ENCODE measurements at places on chromosomes 4 and X.
A peak's percentile ranks its signal among the peaks of the same experiment; 100 is the strongest.

GRCh38 chr4:68569466-68570121 is 6.5 kb downstream of the UGT2B17 start:
- DNase-seq, result no peak

DNA sequence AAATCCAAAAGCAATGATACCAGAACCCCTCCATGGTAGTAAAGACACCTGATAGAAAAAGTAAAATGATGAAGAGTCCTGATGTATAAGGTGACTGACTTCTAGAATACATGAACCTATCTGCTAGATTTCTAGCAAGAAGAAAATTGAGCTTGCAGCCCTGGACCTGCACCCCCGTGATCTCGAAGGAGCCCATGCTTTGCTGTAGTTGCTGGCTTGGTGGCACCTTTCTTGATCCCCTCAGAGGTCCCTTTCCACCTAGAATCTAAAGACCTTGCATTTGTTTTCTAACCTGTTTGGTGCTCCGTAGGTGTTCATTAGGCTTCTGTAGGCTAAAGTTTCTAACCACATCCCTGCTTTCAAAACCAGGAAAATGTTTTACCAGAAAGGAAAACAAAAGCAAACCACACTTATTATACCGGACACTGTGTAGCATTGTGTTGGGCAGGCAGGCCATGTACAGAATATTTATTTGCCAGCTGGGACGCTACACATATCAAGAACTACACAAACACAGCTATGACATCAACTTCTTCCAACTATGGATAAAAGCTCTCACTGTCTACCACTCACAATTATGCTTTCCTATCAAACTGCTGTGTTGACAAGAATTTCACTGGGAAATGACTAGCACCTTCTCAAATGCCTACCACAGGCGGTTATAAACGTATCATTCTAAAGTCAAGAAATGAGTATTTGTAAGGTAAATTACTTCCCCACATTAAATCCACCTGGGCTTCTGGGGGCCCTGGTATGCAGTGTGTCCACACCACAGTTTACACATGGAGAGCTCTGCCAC is 316.2 kb downstream of the UNC5C start:
- DNase-seq, result no peak

GRCh38 chr4:145623831-145624230 is 4.6 kb downstream of the MMAA start:
- peak; percentile 50 for DNase-seq

DNA sequence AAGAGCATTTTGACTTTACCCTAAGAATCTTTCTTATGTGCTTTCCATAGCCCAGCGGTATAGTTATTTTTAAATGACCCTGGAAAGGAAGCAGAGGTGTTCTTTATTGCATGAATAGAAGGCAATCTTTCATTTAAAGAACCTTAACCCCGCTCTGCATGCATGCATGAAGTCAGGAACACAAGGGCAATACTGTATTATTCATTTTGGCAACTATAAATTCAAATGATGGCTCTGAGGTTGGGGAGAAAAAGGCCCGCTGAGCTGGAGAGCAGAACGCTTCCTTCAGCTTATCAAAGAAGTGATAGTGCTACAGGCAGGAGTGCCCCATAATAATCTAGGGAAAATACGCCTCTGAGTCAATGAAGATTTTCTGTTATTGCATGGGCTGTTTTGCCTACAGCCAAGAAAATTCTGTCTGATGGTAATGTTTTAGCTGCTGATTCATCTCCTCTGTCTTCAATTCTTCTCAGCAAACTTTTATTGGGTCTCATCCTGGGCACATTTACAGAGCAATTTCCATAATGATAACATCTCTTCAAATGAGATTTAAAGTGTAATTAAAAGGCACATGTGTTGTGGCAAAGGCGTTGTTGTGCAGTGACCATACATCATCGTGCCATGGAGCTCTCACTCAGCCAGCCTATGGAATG is 452.2 kb upstream of the FTHL17 start:
- DNase-seq, result no peak

GRCh38 chr4:92359491-92359890 is 55.7 kb downstream of the GRID2 start:
- no peak for DNase-seq

GRCh38 chr4:176156656-176157055 is 38.7 kb downstream of the SPATA4 start:
- DNase-seq, result peak; percentile 4

DNA sequence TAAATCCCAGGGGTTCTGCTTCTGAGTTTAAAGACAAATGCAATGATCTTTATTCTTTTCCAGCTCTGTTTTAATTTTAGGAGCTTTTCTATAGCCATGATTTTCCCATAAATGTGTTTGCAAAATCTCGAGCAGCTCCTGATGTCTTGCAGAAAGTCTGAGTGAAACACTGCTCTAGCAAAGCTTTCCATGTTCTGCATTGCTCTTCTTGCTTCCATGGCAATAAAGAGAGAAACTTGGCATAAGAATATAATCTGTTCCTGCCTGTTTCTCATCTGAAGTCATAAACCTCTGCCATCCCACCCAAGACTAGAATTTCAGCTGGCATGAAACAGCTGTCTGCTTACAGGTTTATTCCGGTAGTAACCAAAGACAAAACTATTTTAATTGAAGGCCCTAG is 254.5 kb downstream of the SPRY1 start:
- DNase-seq, result no peak

GRCh38 chr4:174120446-174121295 is 162.8 kb downstream of the FBXO8 start:
- peak; percentile 56 for DNase-seq

GRCh38 chr4:7595934-7596461 is 161.3 kb upstream of the PSAPL1 start:
- no peak for DNase-seq

DNA sequence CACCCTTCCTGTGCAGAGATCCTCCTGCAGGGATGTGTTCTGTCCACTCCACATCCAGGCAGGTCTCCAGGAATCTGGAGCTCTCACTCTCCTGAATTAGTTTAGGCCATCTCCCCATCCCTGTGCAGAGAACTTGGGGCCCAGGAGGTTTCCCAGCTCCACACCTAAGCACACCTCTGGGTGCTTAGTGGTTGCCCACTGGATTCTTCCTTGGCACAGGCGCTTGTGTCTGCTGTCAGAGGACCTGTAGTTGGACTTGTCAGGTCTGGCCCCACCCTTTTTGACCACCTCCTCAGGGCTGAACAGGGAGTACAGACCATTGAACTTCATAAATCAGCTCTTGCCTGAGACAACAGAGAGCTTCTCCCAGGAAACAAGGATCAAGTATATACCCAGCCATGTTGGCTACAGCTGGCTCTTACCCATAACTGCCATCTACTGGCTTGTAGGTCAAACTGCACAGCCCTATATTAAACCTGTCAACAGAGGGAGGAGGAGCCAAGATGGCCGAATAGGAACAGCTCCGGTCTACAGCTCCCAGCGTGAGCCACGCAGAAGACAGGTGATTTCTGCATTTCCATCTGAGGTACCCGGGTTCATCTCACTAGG is 275.5 kb downstream of the PPARGC1A start:
- DNase-seq, result peak; percentile 53

GRCh38 chr4:188822698-188823097 is 683.5 kb downstream of the TRIML1 start:
- DNase-seq, result no peak

DNA sequence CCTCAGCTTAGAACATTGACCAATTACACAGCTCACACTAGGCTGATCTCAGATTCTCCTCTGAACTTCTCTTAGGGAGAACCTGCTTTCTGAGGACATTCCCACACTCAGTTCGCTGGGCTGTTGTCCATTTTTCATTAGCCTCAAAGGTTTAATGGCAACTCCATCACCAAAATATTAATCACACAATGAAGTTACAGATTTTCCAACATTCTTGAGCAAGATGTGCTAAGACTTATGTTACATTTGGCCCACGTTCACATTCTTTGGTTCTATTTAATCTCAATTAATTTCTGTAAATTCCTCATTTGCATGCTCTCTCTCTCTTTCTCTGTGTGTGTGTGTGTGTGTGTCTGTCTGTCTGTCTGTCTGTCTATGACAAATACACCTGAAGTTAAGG is 82.3 kb upstream of the EDNRA start:
- no peak for DNase-seq

GRCh38 chr4:124754681-124755080 is 42.1 kb upstream of the ANKRD50 start:
- peak; percentile 66 for DNase-seq

DNA sequence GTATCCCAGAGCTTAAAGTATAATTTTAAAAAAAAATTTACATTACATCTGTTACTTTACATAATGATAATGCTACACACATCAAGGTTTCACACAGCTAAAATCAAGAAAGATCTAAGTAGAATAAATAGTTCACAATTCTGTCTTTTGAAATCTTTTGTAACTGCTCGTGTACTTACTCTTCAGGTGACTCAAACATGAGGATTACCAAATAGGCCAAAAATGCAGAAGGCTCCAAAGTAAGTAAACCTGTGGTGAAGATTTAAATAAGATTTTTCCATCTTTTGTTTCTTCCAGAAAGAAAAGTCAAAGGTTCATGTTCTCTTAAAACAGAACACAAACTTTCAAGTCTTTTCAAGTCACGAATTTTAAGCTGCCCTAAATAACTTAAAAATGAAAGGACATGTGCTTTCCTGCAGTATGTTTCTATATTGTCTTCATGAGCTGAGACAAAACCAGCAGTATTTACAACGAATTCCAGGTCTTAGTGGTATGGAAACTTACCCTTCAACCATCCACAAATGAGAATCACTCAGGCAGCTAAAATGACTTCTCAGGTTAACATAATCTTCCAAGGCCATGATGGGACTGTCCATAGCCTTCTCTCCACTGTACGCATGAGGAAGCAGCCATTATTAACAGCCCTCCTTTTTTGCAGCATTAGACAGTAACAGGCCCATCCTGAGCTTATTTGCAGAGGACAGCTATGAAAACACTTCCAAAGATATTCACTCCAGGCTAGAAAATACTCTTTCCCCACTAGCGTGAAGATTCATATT is 172.8 kb upstream of the EDNRA start:
- DNase-seq, result peak; percentile 60

DNA sequence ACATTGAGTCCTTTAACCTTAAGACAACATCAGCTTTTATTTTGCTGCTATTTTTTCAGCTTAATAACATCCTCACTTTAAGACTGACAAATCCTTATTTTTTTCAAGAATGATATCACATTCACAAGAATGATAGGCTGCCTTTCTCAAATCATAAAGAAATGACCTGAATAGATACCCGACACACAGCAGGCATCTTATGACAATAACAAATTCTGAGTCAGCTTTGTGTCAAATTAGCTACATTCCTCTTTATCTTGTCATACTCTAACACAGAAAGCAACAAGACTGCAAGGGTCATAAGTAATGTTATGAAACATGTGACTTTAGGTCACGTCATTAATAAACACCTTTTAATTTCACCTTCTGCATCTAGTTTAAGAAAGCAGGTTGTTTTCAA is 2387.6 kb downstream of the PCDH7 start:
- DNase-seq, result peak; percentile 1

- DNase-seq, result no peak
Observed at GRCh38 chr4:87839592-87839946, 6.8 kb downstream of the MEPE start.

DNA sequence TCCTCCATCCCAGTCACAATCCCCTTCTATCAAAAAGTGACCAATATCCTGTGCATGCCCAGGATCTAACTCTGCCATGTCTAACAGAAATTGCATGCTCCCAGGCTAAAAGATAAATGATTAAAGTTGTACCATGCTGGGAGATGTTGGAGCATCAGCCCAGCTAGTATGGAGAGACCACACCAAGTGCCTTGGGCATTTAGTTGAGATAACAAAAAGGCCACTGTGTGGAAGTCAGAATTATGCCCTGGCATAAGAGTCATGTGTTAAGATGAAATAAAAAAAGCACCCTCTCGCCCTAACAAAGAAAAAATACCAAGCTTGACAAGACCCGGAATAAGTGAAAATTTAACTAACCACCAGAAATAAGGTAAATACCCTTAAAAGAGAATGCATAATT is 155.9 kb upstream of the CENPE start:
- DNase-seq, result no peak

GRCh38 chr4:76233083-76233482 is 18.4 kb upstream of the FAM47E start:
- no peak for DNase-seq

DNA sequence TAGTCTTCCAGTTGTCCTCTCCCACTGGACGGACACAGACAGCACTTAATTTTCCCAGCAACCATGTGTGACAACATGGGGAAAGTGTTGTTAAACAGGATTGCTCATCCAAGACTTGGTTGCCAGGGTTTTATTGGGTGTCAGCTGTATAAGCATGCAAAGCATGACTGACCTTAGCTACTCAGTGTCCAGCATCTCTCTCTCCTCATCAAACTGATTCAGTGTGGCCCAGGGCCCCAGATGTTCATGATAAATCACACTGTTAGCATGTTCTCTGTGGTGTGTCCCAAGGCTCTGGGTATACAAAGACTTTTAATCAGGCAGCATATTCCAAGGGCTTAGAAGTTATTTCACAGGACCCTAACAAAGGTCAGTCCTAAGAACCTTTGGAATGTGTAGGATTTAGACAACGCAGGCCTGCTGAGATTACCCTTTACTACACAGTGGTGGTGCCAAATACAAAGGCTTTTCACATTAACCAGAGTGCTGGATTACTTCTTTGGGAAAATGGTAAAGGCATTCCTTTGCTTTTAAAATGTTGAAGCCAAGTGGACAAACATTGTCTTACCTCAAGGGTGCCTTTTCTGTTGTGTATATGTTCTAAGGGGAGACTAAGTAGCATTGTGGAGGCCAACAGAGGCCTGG is 213.3 kb downstream of the GLUD2 start:
- no peak for DNase-seq

DNA sequence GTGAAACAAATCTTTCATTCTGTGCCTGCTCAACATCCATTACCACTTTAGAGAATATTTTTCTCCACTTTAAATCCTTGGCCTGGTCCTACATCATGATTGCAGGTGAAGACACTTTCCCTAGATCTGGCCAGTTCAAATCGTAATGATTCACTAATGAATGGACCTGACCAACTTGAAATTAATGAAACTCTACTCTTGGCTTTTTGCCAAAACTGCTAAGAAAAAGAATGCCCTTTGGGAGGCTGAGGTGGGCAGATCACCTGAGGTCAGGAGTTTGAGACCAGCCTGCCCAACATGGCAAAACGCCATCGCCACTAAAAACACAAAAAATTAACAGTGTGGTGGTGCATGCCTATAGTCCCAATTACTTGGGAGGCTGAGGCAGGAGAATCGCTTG is 1082.6 kb upstream of the LCORL start:
- no peak for DNase-seq

DNA sequence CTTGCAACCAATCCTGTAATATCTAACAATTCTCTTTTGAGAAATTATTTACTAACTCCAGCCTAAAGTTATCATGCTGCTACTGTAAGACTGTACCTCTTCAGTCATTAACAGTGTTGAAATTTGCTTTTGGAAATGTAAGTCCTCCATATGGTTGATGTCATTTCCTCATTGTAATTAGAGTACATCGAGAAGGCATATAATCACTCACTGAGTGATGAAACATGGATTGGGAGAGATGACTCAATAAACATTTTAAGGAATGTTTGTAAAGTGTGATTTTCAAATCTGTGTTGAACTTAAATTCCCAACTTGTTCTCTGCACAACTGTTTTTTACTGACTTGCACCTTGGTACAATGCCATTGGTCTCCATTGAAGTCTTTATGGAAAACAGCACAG is 61.2 kb downstream of the HMGB2 start:
- peak; percentile 85 for DNase-seq
